ENCODE measurements at places on chromosomes 4 and X. TPM values are rescaled to one million over a fixed set of nuclear protein-coding genes. Genes with fewer than 3 reads are reported as not detected.
A peak's percentile ranks its signal among the peaks of the same experiment; 100 is the strongest.

Gene AMER1
- total RNA-seq, result 3.3 TPM

DNA sequence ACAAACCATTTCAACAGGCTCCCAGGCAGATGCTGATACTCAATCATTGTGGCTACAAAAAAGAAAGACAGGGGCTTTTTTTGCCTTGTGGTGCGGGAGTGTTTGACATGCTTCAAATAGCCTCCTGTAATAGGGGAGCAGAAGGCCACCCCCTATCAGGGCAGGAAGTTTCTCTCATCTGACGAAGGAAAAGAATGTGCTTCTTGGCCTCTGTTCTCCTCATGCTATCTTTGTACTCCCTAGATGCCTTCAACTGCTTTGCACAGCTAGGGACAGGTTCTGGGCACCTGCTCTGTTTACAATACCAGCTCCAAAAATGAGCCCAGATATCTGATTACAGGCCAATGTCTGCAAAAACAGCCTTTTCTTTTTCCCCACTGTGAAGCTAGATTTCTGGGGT, 391.1 kb downstream of the STIM2 start:
- DNase-seq, result no peak

GRCh38 chr4:15469402-15470127, at the start of gene CC2D2A:
Gene CC2D2A (plus strand): TSS chr4:15469882. CDS start chr4:15475933, 6,051 bp downstream.
- DNase-seq, result peak; percentile 45

- DNase-seq, result peak; percentile 36
Observed at GRCh38 chr4:162274354-162274753, 110.6 kb upstream of the FSTL5 start.

- no peak for DNase-seq
Observed at GRCh38 chr4:45292844-45293243, 566.5 kb upstream of the GNPDA2 start.

Gene CTAG1A
- not detected for total RNA-seq

DNA sequence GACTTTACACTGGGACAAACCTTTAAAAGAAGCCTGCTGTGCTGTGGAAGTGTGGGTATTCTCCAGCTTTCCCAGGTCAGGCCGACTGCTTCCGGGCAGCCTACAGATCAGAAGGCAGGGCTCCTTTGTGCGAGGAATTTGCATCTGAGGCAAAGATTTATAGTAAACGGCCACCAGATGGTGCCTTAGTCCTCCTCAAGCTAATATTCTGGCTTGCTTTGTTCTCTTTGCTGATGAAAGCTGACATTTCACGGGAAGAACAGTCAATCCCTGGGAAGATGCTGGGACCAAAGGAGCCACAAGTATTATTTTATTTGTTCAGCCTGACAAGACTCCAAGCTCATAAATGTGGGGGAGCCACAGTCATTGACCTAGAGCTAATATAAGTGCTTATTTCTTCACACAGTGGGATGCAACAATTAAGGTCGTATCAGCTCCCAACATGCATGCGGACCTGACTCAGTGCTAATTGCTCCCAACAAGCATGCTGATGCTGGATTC, 120.7 kb upstream of the TRIM2 start:
- DNase-seq, result peak; percentile 75

Data from mammary epithelial cell (primary cell).